ENCODE measurements at places on chromosomes 1 and 21.

DNA sequence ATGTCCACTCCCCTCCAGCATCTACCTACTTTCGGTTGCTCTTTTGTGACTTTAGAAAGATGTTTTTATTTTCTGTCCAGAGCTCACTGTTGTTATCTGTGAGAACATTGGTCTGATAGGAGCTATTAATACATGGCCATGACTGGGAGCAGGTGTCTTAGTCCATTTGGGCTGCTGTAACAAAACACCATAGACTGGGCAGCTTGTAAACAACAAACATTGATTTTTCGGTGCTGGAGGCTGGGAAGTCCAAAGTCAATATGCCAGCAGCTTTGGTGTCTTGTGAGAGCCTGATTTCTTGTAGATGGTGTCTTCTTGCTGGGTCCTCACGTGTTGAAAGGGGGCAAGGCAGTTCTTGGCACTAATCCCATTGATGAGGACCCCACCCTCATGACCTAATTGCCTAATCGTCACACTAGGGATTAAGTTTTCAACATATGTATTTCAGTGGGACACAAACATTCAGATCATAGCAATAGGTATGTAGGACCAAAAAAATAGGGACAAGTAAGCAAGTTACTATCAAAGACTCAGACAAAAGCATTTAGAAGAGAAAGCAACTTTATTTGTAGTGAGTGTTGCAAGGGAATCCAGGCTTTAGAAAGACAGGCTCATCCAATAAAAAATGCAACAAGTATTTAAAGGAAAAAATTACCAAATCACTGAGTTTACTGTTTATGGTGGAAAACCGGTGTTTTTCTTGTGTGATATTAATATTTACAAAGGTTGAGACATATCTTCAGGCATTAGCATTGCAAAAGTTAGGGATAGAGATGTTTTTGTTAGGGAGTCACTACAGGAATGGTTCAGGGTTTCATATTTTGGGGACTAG lies 55.2 kb upstream of the WDR26 start:
- DNase-seq: no peak

GRCh38 chr1:111857194-111857651 lies 101.5 kb downstream of the DDX20 start:
- no peak for DNase-seq

DNA sequence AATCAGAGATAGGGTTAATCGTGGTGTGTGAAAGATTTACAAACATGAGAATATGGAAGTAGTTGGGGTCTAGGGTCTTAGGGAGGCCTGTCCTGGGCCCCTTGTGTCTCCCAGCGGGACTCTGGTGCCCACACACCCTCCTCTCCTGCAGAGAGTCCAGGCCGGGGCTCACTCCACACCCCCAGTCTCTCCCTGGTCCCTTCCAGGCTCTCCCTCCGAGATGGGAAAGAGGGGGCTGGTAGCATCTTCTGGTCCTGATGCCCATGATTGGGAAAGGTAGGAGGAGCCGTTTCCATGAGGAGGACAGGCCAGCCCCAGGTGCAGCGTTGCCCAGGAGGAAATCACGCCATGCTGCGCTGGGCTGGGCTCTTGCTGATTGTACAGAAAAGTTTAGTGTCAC lies 26.6 kb downstream of the PCNT start:
- no peak for DNase-seq

- DNase-seq: no peak
Observed at GRCh38 chr1:221337106-221337505, 404.8 kb downstream of the DUSP10 start.

- DNase-seq: peak; percentile 87
Observed at GRCh38 chr1:111190931-111191451, 9.5 kb downstream of the DENND2D start.

DNA sequence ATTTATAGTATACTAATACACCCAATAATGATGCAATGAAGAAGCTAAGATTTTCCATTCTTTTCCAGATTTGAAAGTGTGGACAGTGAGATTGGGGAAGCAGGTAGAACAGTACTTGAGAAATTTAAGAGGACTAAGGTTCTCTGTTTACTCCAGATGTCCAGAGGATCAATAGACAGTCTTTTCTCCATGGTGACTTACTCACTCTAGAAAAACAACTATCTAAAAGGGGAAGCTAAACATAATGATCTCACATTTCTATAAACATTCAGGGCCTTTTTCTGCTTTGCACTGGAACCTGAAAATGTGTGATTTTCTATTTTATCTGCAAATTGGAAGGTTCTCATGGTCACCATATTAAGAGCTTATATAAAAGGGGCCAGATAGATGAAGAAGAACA lies 93.9 kb upstream of the ZBTB18 start:
- DNase-seq: no peak

- DNase-seq: peak; percentile 79
Observed at GRCh38 chr21:38809198-38809878, 3.6 kb downstream of the ETS2 start.

DNA sequence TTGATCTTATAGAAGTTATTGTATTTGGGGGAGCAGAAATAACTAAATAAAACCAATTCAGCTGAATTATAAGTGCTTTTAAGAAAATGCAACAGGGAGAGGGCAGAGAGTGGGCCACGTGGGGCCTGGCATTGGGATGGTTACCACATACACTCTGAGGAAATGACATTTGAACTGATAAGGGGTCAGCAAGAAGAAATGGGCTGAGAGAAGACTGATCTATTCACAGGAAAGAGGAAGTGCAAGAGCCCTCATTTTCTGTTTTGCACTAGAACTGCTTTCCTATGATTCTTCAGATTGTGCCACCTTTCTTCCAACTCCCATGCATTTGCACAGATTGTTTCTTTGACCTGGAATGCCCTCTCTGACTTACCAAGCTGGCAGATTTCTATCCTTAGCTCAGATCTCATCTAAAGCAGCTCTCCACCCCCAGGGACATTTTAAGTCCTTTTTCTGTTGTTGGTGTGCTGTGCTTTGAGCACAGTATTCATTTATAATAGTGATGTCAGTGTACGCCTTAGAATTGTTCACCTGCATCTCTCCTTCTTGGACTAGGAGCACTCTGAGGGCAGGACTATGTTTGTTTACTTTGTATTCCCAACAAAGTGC lies 115.9 kb downstream of the FGGY start:
- no peak for DNase-seq

- DNase-seq: no peak
Observed at GRCh38 chr1:19654386-19654785, 10.3 kb downstream of the NBL1 start.

- DNase-seq: no peak
Observed at GRCh38 chr1:5370311-5370710, 621.9 kb downstream of the NPHP4 start.

GRCh38 chr1:172135978-172136610 lies 284.4 kb upstream of the C1orf105 start:
- no peak for DNase-seq

DNA sequence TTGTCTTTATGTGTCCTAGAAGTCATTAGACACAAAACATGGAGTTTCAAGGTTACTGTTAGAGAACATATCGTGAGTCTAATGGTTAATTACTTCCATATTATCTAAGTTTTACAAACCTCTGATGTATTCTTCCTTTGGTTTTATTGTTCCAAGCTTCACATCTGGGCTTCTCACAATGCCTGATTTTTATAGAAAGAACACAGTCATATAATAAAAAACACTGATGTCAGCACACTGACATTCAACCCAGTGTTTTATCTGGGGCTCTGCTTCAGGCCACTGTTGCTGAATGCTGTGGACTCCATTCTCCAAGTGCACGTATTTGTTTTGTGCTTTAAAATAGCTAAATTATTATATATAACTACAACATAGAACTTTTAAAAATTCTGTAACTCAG lies 232.9 kb downstream of the SMYD3 start:
- no peak for DNase-seq

- no peak for DNase-seq
Observed at GRCh38 chr1:204459706-204460105, 34.9 kb downstream of the PIK3C2B start.

DNA sequence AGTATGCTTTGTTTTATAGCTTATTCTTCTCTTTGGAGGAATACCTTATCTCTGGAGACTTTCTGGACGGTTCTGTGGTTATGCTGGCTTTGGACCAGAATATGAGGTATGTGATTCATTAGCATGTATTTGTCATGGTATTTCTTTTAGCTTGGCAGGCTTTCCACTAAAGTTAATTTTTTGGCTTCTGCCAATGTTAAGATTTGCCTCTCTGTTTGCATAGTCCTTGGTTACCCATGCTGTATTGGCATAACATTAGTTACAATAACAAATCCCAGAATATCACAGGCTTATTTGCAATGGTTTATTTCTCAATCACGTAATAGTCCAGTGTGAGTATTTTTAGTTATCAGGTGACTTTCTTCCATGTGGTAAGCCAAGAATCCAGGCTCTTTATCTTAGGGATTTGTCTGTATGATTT lies 9.7 kb downstream of the ZMPSTE24 start:
- no peak for DNase-seq
